A549 treated with Hydrocortisone at 1 μM for 4 hours (cell line): ENCODE measurements at places on chromosomes 7 and 10. TPM values are rescaled to one million over a fixed set of nuclear protein-coding genes. Genes with fewer than 3 reads are reported as not detected.

The HPS1 gene
- 32.8 to 38.1 TPM (median 35.9 TPM) in 5 replicates for total RNA-seq

The PRR15 gene
- 4.0 to 5.6 TPM (median 4.9 TPM) in 5 replicates for total RNA-seq

The AKR1C4 gene
- total RNA-seq = 0.10 to 0.32 TPM (median 0.30 TPM) in 5 replicates

The CHST15 gene
- total RNA-seq = 7.0 to 8.9 TPM (median 8.0 TPM) in 5 replicates

The CTAGE8 gene
- total RNA-seq = not detected in 5 replicates

The RP9 gene
- total RNA-seq = 26.7 to 37.1 TPM (median 32.2 TPM) in 5 replicates

The KCNIP2 gene
- 0.49 to 0.98 TPM (median 0.75 TPM) in 5 replicates for total RNA-seq

The PRPS1L1 gene
- not detected in 5 replicates for total RNA-seq

The MRC1 gene
- total RNA-seq = 0.02 to 0.03 TPM (median 0.03 TPM) in 4 of 5 replicates, not detected in the other

The HOXA11 gene
- 0.58 to 0.68 TPM (median 0.63 TPM) in 5 replicates for total RNA-seq

The RRP12 gene
- total RNA-seq = 50.9 to 64.9 TPM (median 55.6 TPM) in 5 replicates

The CCDC172 gene
- total RNA-seq = not detected in 5 replicates

The PNLIPRP2 gene
- total RNA-seq = 0.07 to 0.30 TPM (median 0.09 TPM) in 4 of 5 replicates, not detected in the other

The NPSR1 gene
- not detected in 5 replicates for total RNA-seq

The ECHS1 gene
- total RNA-seq = 130 to 159 TPM (median 145 TPM) in 5 replicates

The EPHB6 gene
- total RNA-seq = 0.36 to 0.96 TPM (median 0.59 TPM) in 5 replicates

The ALOX5 gene
- total RNA-seq = 0.20 to 0.62 TPM (median 0.30 TPM) in 5 replicates

The TSPAN13 gene
- 15.6 to 19.3 TPM (median 16.3 TPM) in 5 replicates for total RNA-seq

The GNG11 gene
- total RNA-seq = 32.1 to 38.7 TPM (median 35.4 TPM) in 5 replicates

The ZP3 gene
- total RNA-seq = 14.0 to 22.8 TPM (median 19.9 TPM) in 5 replicates

The PRSS37 gene
- not detected in 5 replicates for total RNA-seq

The FAM204A gene
- 38.2 to 71.7 TPM (median 42.5 TPM) in 5 replicates for total RNA-seq

The AIMP2 gene
- 85.1 to 95.1 TPM (median 91.4 TPM) in 5 replicates for total RNA-seq

The PLEKHA1 gene
- 14.9 to 27.3 TPM (median 21.3 TPM) in 5 replicates for total RNA-seq

The MBL2 gene
- total RNA-seq = not detected in 5 replicates

The TDRD1 gene
- not detected in 5 replicates for total RNA-seq

The SLC26A5 gene
- not detected in 5 replicates for total RNA-seq

The SKIDA1 gene
- 0.74 to 1.2 TPM (median 1.1 TPM) in 5 replicates for total RNA-seq

The FLNC gene
- 3.1 to 5.3 TPM (median 4.0 TPM) in 5 replicates for total RNA-seq

The ADCYAP1R1 gene
- 0.06 to 0.10 TPM in 2 of 5 replicates, not detected in the others for total RNA-seq

The ZNF853 gene
- total RNA-seq = 1.7 to 2.7 TPM (median 2.4 TPM) in 5 replicates

The FANK1 gene
- 2.3 to 2.8 TPM (median 2.4 TPM) in 5 replicates for total RNA-seq

The SAMD9 gene
- 2.3 to 5.1 TPM (median 3.9 TPM) in 5 replicates for total RNA-seq

The TRIM73 gene
- total RNA-seq = 1.2 to 2.1 TPM (median 1.8 TPM) in 5 replicates
